ENCODE measurements at places on chromosomes 3 and 15.
A peak's percentile ranks its signal among the peaks of the same experiment; 100 is the strongest.

GRCh38 chr15:46386356-46386755, 751.5 kb downstream of the SQOR start:
- no peak for DNase-seq

DNA sequence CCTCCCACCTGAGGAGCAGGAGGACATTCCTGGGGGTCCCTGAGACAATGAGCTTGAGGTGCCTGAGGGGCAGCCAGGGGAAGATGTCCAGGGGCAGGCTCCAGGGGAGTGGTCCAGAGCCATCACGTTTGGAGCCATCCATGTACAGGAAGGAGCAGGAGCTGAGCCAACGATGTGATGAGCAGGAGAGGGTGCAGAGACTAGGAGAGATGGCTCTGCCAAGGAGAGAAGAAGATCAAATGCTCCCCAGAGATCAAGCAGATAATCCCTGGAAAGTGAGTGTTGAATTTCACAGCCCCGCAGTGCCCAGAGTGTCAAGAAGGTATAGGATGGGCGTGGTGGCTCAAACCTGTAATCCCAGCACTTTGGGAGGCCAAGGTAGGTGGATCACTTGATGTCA, 97.8 kb upstream of the HERC1 start:
- DNase-seq, result no peak

GRCh38 chr3:58009026-58009748, 965 bp downstream of the FLNB start:
- DNase-seq, result no peak

DNA sequence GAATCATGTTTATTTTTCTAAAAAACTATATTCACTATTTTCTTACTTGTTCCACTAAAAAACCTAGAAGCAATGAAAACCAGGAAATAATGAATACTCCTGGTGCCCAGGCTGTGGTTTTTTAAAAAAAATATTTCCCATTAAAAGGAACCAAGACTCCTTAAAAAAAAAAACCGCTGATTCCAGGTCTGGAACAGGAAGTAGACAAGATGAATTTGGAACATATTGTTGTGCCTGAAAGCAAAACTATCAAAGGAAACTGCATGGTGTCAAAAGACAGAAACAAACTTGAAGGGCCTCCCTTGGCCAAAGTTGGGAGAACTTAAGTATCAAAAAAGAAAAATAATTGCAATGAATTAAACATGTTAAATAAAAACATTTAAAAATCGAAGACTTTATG, 245.3 kb upstream of the P2RY1 start:
- no peak for DNase-seq

- no peak for DNase-seq
Observed at GRCh38 chr3:187185759-187186158, 11.5 kb upstream of the RTP1 start.

DNA sequence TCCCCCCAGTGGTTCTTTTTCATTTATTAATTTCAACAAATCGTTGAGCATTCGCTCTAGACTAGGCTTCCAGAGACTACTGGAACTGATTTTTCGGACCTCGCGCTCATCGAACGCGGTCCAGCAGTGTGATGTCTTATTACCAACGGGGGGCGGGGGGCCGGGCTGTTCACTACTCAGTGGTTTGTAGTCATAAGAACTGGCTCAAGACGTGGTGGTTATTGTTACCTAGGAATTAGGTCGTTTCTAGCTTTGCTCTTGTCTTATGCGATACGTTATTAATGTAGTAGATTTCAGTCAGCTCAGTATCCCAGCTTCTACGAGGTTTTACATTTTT, 858 bp downstream of the RBM5 start:
- DNase-seq, result no peak

DNA sequence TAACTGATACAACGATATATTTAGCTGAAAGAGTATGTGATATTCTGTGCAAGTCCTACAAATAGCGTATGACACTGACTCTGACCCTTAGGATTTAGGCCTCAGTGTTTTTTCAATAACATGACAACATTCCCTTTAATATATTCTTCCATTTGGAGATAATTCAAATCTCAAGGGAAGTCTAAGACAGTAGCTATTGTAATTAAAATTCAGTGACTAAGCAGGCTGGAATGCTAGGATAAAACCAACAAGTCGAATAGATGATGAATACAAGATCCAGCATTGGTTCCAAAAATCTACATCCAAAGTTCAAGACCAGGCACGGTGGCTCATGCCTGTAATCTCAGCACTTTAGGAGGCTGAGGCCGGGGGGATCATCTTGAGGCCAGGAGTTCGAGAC, 56.2 kb downstream of the QTRT2 start:
- no peak for DNase-seq

- no peak for DNase-seq
Observed at GRCh38 chr15:70475921-70476320, 287.4 kb downstream of the UACA start.

DNA sequence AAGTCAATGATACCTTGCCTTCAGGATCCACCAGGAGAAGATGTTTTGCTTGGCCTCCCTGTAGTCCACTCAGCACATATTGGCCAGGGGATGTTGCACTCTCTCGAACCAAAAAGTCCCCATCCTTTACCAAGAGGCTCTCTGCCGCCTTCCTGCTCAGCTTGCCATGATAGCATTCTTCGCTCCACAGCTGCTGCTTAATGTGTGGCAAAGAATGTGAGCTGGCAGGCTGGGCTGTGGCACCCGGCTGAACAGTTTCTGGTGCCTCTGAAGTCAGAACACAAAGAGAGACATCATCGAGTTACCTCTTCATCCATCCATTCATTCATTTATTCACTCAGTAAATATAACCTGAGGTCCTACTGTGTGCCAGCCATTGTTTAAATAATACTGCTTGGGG, 23.9 kb upstream of the CEP152 start:
- DNase-seq, result no peak

DNA sequence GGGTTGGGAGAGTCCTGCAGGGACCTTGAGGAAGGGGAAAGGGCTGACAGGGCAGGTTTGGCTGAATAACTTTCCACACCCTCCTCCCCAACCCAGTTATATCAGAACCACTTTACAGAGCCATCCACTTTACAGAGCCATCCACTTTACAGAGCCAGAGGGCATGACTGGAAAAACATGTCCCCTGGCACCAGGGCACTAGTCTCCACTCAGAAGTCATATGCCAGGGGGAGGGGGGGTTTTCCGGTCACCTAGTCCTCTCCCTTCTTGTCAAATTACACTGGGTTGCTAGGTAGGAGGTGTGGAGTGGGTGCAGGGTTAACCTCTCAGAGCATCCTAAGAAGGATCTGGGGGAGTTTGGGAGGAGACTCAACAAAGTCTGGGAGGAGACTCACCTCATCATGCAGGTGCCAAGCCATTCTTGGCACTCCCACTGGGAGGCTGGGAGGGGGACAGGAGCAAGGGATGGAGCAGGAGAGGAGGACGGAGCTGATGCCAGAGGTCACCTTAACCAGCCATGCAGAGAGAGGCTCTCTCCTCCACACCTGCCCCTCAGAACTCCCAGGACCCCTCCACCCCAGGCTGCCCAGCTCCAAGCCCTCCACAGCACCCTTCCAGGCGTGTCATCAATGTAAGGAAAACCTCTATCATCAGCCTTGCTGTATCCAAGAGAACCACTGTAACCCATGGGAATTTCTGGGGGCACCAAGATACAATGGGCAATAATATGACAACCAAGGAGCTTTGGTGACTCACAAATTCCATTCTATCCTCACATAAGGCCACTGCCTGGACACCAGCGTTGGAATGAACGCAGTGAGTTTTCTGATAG, 1.7 kb downstream of the LRRC2 start:
- no peak for DNase-seq

GRCh38 chr3:96863129-96863740, 48.8 kb downstream of the EPHA6 start:
- no peak for DNase-seq

DNA sequence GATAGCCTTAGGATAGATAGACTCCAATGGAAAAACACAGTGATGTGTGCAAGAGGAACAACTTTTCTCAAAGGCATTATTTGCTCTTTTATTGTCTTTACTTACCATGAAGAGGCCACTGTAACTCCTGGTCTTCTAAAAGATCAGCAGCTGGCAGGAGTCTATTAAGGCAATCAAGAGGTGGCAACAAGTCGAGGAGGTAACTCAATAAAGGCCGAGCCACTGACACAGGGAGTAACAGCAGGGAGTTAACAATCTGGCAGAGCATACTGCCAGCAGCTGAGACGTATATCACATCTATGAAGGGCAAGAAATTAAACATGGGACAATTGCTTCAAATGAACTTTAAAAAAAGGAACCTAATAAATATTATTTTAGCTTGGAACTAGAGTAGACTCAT, 106.2 kb downstream of the HERC1 start:
- no peak for DNase-seq

DNA sequence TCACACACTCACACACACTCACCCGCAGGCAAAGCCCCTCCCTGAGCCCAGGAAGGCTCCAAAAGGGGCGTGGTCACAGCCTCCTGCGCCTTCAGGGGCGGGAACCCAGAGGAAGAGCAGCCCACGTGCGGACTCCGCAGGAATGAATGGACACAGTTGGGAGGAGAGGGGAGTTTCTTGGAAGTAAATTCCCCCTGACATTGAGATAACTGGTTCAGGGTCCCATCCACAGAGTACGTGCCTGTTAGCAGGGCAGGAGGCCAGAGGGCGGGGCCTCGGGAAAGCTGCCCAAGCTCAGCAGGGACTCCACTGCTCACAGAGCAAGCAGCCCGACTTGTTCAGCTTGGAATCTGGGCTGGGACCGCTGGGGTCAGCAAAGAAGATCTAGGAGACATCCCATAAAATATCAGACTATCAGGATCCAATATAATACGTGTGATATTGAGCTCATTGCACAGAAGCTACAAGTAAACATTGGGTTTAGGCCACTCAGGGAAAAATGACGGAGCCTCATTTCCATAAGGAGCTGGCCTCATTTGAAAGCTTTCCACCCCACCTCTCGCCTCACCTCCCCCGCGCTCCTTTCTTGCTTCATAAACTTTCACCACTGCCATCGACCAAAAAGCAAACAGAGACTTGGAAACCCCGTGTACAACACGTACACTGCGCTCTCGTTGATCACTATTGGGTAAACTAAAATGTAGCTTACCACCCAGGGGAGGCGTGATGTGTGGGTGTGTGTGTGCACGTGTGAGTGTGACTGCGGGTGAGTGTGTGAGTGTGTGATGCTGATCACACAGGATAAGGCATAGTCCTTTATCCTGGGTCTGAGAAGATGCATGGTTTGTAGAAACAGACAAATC, 36.0 kb downstream of the TM2D3 start:
- no peak for DNase-seq

DNA sequence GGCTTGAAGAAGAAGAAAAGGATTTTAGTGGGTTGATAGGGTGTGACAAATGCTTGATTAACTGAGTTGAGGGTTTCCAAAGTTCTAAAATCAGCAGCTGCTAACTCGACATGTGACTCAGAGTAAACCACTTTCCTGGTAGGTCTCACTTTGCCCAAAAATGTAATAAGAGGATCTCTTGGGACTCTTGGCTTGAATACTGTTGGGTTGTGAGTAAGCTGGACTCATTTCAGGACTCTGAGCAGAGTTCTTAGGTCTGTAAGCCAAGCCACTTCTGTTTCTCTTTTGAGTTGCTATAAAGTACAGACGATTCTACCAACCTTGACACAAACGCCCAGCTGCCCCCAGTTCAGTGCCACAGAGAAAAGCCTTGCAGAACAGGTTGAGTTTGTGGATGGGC, 241.1 kb downstream of the ZNF621 start:
- no peak for DNase-seq

GRCh38 chr3:19146685-19147650, 1.3 kb upstream of the KCNH8 start:
- peak; percentile 18 for DNase-seq

DNA sequence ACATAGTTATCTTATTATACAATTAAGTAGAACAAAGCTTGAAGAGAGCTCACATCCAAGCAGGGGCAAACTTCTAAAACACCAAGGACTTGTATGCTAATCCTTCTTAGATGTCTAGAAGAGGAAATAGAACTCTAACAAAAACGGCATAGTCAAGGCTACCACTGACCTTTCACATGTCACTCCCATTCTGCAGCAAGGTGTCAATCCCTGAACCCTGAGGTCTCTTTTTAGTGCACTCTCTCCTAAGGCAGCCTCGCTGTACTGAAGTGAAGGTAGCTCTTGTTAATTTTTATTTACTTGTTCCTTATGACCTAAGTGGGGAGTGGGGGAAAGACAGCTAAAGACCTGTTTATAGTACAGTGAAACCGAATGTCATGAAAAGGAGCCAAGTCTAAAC, 506.5 kb downstream of the FOXP1 start:
- DNase-seq, result no peak

DNA sequence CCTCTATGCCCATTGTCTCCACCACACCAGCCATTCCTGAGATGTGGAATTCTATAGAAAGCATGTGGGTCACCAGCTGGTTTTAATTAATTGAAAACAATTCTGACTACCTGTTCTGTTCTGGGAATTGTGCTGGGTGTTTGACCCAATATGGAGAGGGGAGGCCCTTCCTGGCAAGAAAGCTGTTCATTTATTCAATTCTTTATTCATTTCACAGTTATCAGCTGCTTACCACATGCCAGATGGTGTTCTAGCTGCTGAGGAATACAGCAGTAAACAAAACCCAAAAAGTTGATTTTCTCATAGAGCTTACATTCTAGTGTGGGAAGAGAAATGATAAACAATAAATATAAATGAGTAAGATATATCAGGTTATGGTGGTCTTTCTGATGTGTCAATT, 296.1 kb upstream of the RASGRP1 start:
- no peak for DNase-seq

DNA sequence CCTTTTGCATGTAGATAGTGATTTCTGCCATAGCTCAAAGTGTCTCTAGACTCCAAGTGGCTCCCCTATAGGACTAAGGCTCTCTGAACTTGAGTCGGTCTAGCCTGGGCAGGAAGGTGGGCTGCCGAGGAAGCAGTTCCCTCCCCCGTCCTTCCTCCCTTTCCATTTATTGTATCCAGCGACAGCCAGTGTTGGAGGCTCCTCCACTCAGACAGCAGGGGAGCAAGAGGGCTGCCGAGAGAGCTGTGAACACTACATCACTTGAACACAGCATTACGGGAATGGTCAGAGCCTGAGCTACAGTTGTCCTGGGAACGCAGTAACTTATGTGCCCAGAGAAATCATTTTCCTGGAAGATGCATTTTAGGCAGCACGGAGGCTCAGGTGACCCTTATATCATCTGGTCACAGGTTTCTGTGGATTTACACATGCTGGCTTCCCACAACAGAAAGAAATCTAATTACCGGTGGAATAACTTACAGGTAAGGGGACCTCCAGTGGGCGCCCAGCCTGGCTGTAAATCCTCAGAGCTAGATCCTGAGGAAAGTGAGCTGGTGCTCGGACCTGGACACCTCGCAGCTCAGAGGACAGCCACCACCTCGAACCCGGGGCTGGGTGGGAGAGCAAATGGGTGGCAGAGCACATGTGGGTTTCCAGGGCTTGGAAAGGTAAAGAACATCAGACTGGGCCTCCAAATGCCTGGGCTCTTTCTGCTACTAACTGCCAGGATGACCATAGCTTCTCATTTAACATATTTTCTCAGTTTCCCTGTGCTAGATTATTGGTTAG, 197.1 kb downstream of the UACA start:
- DNase-seq, result peak; percentile 15

Measured in hypothalamus (tissue), 51 donors.